Naive thymus-derived CD8-positive, alpha-beta T cell (primary cell): ENCODE measurements at places on chromosomes 12 and 14.
A peak's percentile ranks its signal among the peaks of the same experiment; 100 is the strongest.

DNA sequence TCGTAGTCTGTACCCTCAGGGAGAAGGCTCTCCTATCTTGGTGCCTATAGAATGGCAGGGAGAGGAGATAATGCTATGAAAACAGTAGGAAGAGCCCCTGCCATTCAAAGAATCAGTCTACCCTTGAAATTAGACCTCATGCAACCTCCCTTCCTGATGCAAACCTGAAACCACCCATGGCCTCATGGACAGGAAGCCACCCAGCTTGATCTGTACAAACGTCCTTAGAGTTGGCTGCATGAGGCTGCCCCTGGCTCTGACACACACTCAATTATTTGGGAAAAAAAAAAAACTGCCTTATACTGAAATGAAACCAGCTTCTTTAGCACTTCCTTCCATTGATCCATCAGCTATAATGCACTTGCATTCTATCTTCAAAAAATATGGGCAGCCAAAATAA lies 116.6 kb upstream of the BCL2L14 start:
- DNase-seq: no peak

- no peak for DNase-seq
These were observed 391.0 kb downstream of the ZFP36L1 start for GRCh38 chr14:68401855-68402254.

DNA sequence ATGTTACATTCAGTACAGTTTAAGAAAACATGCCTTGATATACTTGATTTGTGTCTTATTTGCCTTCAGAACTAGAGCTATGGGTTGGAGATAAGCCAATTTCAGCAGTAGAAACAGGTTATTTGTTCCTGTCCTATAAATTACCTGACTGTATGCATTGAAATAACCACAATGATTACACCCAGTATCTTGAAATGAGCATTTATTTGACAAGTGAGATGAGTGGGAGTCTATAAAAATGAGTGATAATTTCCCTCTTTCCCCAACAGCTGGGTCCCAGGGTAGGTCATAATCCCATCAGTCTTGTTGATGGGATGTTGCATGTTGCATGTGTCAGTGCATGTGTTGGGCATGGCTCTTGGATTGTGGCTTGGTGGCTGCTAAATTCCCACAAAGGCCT lies 3.7 kb downstream of the TAS2R42 start:
- DNase-seq: no peak

GRCh38 chr12:79997096-79997791 lies 62.3 kb upstream of the PPP1R12A start:
- no peak for DNase-seq

GRCh38 chr12:80858356-80858755 lies 79.4 kb downstream of the LIN7A start:
- DNase-seq: no peak

DNA sequence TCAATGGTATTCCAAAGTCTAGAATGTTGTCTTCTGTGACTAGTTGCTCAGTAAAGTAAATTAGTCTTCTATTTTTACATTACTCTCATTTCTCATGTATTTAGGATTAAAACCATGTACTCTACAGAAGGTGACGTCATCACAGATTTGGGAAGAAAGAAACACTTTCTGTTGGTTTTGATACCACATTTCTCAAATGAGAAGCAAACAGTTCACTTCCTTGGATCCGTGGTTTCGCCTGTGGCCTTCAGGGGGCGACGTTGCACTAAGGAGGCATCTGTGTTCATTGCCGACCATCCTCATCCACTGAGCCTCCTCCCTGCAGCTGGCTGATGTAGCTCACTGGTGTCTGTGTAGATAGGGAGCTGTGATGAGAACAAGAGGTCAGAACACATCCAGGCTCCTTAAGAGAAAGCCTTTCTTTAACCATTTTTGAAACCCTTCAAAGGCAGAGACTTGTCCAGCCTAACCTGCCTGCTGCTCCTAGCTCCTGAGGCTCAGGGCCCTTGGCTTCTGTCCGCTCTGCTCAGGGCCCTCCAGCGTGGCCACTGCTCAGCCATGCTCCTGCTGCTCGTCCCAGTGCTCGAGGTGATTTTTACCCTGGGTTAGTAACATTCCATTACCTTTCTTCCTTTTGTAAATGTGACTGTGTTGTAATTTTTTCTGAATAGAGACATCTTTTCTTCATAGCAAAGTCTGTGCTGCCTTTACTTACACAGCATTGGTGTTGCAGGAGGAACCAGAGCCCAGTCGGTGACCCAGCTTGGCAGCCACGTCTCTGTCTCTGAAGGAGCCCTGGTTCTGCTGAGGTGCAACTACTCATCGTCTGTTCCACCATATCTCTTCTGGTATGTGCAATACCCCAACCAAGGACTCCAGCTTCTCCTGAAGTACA lies 220.6 kb upstream of the OR4E1 start:
- peak; percentile 41 for DNase-seq

DNA sequence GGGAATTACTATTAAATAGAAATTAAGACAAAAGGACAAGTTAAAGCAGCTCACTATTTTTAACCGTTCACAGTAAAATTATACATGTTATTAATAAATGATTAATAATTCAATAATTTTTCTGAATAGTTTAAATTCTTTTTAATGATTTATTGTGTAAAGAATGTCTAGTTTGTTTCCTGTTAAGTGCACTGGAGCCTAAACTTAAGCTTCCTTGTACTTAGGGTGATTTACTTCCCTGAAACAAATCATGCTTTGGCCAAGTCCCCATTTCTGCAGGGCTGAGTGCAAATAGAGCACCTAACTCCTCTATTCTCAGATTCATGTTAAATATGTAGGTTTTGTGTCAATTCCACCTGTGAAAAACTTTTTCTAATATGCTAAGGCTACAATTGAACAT lies 188.9 kb upstream of the PDZRN4 start:
- DNase-seq: no peak

DNA sequence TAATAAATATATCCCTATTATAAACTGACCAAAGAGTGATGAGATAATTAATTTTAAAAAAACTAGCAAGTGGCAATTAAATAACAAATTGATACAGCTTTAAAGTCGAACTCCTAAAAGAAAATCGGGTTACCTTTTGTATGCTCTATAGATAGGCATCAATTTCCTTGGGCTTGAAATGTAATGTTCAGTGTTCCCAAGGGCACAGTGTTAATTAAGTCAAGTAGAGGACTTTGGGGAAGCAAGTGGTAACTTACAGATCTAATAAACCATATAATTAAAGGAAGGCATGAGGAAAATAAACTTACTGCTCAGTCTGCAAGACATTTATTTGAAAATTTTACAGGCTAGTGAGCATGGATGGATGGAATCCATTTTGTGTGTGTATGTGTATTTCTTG lies 220.9 kb downstream of the FSCB start:
- no peak for DNase-seq
